Naive thymus-derived CD8-positive, alpha-beta T cell (primary cell): ENCODE measurements at places on chromosomes 4 and X. TPM values are rescaled to one million over a fixed set of nuclear protein-coding genes. Genes with fewer than 3 reads are reported as not detected.
A peak's percentile ranks its signal among the peaks of the same experiment; 100 is the strongest.

CXCL6 gene
- polyA plus RNA-seq = not detected

DNA sequence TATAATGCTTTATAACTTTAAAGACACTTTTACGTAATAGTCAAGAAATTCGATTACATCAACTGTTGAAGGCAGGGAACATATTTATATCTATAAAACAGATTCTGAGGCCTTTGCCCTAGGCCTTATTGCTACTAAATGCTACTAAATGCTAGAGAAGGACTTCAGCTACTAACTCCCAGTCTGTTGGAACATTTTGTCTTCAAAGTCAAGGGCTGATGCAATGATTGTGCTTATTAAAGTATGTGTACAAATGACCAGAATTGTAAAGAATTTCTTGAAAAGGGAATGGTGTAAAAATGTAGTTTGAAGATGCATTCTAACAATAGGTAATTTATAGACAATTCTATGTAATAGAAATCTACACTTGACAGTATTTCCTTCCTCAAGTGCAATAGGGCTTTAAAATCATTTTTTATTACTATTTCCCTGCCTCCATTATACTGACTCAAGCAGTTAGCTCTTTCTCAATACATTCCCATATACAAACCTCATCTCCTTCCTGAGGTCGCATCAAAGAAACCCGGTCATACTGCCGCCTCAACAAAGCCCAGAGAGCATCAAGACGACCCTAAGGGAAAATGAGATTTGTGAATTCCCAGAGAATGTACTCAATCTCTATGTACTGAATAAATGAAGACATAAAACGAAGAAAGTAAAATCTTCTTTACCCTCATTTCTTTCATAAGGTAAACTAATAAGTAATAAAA lies 95.7 kb downstream of the ANTXR2 start:
- H3K4me1 ChIP-seq = no peaks in the 10 kb centered on the region
- H3K36me3 ChIP-seq = peaks cover 13% of the 10 kb centered on the region
- H3K27me3 ChIP-seq = no peaks in the 10 kb centered on the region
- H3K4me3 ChIP-seq = no peak overlapping the region
- DNase-seq = no peak

DNA sequence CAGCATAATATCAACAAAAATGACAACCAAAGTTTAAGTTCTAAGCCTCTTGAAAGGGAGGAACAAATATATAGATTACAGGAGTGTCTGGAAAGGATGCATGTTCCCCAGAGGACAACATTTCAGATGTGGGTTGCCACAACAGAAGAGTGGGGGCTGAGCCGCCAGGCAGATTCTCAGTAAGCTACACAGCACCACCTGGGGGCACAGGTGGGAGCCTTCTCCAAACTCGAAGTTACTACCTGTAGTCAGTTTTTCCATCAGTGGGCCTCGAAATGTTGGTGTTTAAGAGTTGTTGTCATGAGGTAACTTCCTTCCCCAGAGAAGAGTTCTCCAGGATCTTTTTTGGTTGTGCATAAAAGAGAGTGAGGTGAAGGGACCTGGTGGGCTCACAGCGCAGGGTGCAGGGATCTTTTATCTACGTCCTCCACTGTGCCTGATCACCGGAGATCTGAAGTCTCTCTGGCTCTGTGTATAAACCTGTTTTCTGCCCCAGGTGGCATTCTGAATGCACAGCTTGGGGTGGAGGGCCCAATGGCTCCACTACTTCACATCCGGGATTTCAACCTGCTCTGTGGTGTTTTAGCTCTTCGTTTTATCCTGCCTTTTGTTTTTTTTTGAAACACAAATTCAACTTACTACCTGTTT lies 58.4 kb upstream of the STS start:
- H3K27ac ChIP-seq = peak overlapping the region; percentile 69
- H3K4me1 ChIP-seq = peaks cover 62% of the 10 kb centered on the region
- DNase-seq = peak; percentile 26
- peak overlapping the region; percentile 42 for H3K4me3 ChIP-seq
- H3K27me3 ChIP-seq = no peaks in the 10 kb centered on the region

DNA sequence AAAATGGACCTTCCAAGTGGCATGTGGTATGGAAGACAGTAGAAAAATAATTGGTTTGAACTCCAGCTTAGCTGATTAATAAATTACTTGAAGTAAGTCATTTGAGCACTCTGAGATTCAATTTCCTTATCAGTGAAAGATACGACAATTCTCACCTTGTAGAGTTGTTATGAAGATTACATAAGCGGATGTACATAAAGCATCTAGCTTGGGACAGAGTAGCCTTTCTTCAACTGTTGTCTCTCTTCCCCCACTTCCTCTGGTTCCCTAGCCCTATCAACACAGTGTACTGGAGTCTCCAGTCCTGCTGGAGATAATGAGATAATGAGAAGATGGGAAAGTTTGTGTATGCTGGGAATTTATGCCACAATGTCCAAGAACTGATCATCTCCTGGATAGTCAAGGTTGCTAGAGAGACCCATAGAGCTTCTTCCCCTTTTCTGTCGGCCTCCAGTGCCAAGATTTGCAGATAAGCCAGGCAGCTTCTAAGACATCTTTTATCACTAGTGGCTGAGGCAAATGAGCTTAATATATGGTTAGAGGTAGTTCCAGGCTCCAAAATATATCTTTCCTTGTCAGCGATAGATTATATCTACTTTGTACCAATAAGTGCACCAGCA lies 33.9 kb downstream of the VSIG4 start:
- H3K36me3 ChIP-seq = no peaks in the 10 kb centered on the region
- H3K4me1 ChIP-seq = peaks cover 73% of the 10 kb centered on the region
- H3K27me3 ChIP-seq = no peaks in the 10 kb centered on the region
- DNase-seq = no peak

DNA sequence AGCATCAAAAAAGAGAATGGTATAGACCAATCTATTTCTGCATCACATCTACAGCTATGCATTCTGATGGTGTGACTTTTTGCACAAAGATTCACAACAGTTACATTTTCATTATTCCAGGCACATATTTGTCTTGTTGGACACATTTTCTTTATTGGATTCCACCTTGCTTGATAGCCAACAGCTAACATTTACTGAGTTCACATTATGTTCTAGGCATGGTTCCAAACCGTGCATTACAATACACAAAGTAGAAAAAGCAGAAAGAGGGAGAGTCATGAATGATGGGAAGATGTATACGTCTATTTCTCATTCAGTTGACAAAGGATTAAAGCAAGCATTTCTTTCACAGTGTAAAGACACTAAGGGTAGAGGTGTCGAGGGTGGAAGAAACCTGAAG lies 22.9 kb upstream of the CLGN start:
- no peak for DNase-seq
- no peak overlapping the region for H3K4me3 ChIP-seq
- H3K4me1 ChIP-seq = no peaks in the 10 kb centered on the region
- no peak overlapping the region for H3K27ac ChIP-seq
- H3K27me3 ChIP-seq = peaks cover 31% of the 10 kb centered on the region
- no peaks in the 10 kb centered on the region for H3K36me3 ChIP-seq

DNA sequence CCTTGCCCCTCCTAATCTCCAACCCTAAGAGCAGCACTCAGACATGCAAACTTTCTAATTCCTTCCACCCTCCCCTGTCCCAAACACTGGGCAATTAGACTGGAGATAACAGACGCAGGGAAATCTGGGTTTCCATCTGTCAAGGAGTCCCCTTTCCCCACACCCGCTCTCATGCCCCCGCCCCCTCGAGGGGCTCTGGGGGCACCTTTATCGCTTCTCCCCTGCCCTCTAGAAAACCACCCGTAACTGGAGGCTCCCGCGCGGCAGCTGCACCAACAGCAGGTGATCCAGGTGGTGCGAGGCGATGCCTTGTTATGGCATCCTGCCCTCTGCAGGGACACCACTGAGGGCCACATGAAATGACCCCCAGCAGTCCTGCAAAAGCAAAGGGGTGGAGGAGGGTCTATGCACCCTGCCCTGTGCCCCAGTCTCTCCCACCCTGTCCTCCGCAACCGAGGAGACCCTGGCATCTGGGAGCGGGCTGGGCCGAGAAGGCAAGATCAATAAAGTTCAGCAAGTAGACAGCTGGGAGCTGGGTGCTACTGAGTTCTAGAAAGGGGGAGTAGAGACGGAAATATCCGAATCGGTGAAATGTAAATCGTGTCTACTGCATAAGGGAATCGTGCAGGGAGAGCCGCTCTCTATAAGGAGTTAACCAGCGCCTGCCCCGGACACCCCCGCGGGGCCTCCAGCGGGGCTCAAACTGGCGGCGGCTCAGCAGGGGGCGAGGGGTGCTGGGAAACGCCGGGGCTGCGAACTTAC lies 1.6 kb downstream of the KCTD8 start:
- DNase-seq = no peak
- H3K36me3 ChIP-seq = no peaks in the 10 kb centered on the region
- no peak overlapping the region for H3K27ac ChIP-seq
- peaks cover 26% of the 10 kb centered on the region for H3K27me3 ChIP-seq

GRCh38 chr4:37054531-37055077 lies 189.9 kb upstream of the NWD2 start:
- H3K27me3 ChIP-seq = peaks cover 8% of the 10 kb centered on the region
- H3K27ac ChIP-seq = no peak overlapping the region
- DNase-seq = no peak
- H3K4me3 ChIP-seq = no peak overlapping the region

DNA sequence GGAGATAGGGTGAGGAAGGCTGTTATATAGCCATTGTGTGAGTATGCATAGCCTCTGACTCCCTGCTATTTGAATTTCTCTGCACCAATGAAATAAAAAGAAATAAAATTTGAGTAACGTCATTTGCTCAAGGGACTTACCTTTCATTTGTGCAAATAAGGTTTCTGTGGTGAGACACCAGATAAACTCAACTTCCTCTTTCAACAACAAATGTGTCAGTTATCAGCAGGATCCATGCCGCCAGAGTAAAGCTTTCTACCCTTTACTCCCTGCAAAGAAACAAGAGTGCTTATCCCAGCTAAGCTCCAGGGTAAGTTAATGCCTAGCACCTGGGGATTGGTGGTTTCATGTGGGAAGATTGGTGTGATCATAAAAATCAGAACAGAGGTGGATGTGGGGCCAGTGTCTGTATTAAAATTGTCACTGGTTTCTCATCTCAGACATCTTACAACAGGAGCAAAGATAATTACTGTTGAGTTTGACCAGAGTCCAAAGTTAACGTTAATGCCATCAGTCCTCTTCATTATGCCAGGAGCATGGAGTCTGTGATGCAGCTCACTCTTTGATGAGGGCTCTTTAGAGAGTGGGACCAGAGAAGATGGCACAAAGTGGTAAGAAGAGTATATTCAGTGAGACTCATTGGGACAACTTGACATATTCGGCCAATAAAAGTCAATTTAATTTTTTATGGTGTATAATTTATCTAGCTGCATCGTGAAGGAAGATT lies at the start of gene P2RY10:
Gene P2RY10 (plus strand): TSS at position 206 of the 727 bp plus-strand sequence. CDS start 15,130 bp downstream, outside the sequence.
- peak within 1 kb of the TSS; percentile 94 for H3K4me3 ChIP-seq
- peaks cover 62% of the 10 kb centered on the region for H3K4me1 ChIP-seq
- peak within 1 kb of the TSS; percentile 97 for H3K27ac ChIP-seq
- H3K36me3 ChIP-seq = peaks cover 18% of the 10 kb centered on the region
- H3K27me3 ChIP-seq = no peaks in the 10 kb centered on the region

DNA sequence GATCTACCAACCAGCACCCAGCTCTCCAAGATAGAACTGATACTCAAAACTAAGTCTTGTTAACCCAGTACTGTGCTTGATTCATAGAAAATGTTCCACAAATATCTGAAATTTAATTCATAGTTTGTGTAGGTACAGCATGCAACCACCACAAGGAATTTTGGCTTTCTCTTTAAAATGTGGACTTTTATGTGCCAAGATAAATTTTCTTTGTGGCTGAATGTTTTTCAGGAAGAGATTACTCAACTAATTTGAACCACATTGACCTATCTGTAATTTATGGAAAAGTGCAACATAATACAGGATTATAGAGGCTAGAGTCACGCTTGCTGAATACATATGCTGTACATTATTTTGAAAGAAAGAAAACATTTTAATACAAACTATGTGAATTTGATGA lies 730.8 kb downstream of the IL1RAPL1 start:
- H3K4me3 ChIP-seq = no peak overlapping the region
- no peak overlapping the region for H3K27ac ChIP-seq
- no peaks in the 10 kb centered on the region for H3K4me1 ChIP-seq
- DNase-seq = no peak

DCHS2 gene
- polyA plus RNA-seq = not detected

DNA sequence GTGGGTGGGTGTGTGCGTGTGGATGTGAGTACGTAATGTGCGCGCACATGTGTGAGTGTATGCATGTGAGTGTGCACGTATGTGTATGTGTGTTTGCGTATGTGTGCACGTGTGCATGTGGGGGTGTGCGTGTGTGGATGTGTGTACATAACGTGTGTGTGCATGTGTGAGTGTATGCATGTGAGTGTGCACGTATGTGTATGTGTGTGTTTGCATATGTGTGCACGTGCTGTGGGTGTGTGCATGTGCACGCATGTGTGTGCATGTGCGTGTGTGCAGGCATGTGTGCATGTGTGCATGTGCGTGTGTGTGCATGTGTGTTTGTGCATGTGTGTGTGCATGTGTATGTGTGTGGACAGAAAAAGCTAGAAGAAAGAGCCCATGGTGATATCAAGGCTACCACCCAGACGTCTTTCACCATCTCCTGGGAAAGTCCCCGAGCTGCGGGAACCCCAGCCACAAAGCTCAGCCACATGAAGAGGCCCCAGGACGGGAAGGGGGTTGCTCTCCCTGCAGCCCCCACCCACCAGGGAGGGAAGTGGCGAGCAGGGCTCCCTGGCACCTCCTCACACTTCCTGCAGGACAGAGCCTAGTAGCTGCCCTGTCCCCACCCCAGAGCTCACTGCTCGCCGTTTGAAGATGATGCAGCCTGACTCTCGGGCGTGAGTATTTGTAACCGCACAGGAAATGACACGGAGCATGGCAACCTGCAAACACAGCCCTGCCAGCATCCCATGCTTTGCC lies 108.3 kb downstream of the DCTD start:
- H3K4me1 ChIP-seq = peaks cover 5% of the 10 kb centered on the region
- H3K36me3 ChIP-seq = peaks cover 8% of the 10 kb centered on the region
- H3K27ac ChIP-seq = peak overlapping the region; percentile 90
- H3K4me3 ChIP-seq = peak overlapping the region; percentile 63
- H3K27me3 ChIP-seq = no peaks in the 10 kb centered on the region

DNA sequence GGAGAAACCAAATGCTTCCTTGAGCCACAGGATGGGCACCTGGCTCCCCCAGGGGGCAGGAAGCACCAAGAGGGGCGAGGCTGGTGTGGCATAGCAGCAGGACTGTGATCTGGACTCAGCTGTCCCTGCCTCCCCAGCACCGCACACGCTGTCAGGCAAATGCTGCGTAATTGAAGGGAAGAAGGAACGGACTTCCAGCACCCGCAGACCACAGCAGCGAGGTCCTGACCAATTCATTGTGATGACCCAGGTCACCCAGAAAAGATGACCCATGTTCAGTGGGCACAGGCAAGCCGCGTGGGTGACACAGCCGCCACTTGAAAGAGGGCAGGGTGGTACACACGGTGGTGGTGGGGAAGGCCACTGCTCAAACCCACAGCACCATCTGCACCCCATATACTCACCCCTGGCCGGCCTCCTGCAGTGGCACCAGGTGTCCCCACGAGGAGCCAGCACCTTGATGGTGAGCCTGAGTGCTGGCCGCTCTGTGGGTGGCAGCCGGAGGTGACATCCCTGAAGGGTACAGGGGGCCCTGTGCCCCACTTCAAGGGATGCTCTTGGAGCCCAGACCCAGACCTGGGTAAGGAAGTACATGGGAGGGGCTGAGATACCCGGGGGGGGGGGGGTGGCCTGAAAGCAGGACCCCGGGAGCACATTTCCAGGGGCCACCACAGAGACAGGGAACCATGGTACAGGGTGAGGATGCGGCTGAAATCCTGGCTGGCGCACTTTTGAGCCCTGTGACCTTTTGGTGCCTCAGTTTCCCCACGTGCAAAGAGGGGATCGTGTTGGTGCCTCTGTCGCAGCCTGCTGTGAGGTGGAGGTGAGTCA lies 11.5 kb downstream of the NAT8L start:
- H3K27ac ChIP-seq = no peak overlapping the region
- H3K4me3 ChIP-seq = no peak overlapping the region
- H3K27me3 ChIP-seq = no peaks in the 10 kb centered on the region
- no peaks in the 10 kb centered on the region for H3K36me3 ChIP-seq
